ENCODE measurements at places on chromosomes 3 and 15. TPM values are rescaled to one million over a fixed set of nuclear protein-coding genes. Genes with fewer than 3 reads are reported as not detected.

Gene ULK3
- 32.6 TPM for total RNA-seq

Gene PROS1
- 4.1 TPM for total RNA-seq

DNA sequence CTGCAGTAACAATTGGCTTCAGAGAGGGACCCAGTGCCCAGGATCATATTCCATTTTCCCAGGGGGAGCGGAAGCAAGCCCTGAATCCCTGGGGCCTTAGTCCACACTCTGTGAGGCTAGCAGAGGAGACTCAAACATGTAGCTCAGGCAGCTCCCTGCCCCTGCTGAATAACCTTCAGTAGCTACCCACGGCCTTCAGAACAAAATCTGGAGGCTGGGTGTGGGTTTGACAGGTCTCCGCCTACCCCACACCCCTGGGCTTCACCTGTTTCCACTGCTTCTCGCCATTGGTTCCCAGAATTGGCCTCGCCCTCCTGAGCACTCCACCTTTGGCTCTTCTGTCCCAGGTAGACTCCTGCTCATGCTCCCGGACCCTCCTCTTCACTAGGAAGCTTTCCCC, 93.6 kb upstream of the ATP2B2 start:
- DNase-seq: no peak

- DNase-seq: peak; percentile 74
Measured at GRCh38 chr3:186825294-186825821, 17.2 kb upstream of the ADIPOQ start.

GRCh38 chr15:48550822-48551525, 94.5 kb downstream of the FBN1 start:
- DNase-seq: no peak
